Left colon (tissue), 2 donors: ENCODE measurements at places on chromosomes 2 and 18. TPM values are rescaled to one million over a fixed set of nuclear protein-coding genes. Genes with fewer than 3 reads are reported as not detected.

Gene DSC1
- not detected for total RNA-seq

Gene RBM44
- total RNA-seq = 0.34 TPM

Gene LONRF2
- 1.6 TPM for total RNA-seq

Gene STPG4
- 0.47 TPM for total RNA-seq

- DNase-seq = peak; percentile 76
Measured at GRCh38 chr2:237689336-237690131, 62.1 kb downstream of the LRRFIP1 start.

DNA sequence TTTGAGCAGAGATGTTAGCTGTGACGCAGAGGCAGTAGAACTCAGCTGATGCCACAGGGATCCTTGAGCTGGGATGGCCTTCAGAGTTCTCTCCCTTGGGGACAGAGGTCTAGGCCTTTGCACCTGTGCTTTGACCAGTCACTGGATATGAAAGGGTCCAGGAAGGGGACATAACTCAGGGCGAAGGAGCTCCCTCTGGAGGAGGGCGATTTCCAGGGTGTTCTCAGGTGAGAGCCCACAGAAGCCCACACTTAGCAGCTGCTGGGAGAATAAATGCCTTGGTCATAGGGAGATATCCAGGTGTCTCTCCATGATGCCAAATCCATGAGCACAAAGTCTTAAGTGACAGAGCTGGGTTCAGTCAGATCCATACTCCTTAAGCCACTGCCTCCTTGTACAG, 369.2 kb downstream of the NYAP2 start:
- no peak for DNase-seq

GRCh38 chr18:3332376-3332775, 70.4 kb downstream of the MYL12B start:
- DNase-seq = no peak

- no peak for DNase-seq
Measured at GRCh38 chr2:153196378-153197058, 282.0 kb downstream of the RPRM start.

- no peak for DNase-seq
Measured at GRCh38 chr18:48942086-48942485, 8.7 kb downstream of the SMAD7 start.

DNA sequence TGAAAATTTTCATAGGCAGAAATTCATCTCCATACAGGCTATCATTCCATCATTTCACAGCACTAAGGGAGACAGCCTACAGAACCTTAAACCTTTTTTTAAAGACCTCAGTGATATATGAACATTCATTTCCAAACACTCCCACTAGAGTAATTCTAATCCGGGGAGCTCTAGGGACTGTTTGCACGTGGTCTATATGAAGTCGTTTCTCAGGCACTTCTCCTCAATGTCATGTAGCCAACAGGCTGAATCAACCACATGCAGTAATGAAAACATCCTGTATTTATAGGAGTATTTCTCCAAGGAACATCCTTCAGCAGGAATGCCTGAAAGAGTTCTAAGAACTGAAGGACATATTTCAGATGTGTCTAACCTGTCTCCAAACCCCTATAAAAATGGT, 97.3 kb upstream of the CREB1 start:
- DNase-seq = no peak
